Retina (tissue), 1 donor: ENCODE measurements at places on chromosomes 7 and 10.
A peak's percentile ranks its signal among the peaks of the same experiment; 100 is the strongest.

- DNase-seq = no peak
Observed at GRCh38 chr7:71544816-71545215, 412.9 kb downstream of the GALNT17 start.

GRCh38 chr10:75398200-75398691, 3.3 kb downstream of the ZNF503 start:
- DNase-seq = no peak

DNA sequence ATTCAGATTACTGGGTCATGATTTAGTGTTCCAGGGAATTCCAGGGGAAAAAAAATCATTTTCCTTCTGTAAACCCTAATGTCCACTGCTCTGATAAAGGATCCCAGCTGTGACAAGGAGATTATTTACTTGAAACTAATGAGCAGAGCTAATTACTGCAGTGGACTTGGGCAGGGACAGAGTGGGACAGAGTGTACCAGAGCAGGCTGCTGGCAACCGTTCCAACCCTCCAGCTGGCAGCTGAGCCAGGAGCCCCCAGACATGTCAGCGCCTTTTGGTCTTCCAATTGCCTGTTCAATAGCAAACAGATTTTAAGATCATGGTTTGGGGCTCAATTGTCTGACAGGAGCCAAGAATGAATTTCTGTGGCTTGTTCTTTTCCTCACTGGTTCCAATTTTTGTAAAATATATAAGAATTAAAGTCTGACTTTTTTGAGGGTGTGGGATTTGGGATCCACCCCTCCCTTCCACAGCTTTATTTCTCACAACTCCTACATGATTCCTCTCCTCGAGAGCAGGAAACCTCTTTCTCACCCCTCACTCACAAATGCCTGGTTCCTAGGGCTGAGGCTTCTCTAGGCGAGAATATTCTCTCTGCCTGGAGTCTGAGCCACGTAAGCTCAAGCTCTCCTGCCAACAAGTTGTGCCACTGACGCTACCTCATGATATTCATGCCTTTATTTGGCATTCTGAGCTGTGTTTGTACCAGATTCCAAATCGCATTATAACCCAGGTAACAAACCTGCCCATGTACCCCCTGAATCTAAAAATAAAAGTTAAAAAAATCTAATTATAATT, 20.6 kb upstream of the FAM180A start:
- peak; percentile 13 for DNase-seq

DNA sequence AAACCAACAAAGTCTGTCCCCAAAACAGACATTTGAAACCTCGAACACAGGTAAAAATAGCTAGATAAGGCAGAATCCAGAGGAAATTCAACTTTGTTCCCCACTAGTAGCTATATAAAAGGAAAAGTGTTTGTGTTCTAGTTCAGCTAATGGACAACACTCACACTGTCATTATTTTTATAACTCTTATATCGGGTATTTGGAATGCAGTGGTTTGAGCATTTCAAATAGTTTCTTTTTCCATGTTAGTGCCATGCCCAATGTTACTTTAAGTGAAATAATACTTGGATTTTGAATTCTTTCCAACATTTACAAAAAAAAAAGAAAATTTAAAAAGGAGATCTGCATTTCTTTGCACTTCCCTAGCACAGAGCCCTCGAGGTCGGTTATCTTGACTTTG, 213.6 kb downstream of the DOCK4 start:
- no peak for DNase-seq

DNA sequence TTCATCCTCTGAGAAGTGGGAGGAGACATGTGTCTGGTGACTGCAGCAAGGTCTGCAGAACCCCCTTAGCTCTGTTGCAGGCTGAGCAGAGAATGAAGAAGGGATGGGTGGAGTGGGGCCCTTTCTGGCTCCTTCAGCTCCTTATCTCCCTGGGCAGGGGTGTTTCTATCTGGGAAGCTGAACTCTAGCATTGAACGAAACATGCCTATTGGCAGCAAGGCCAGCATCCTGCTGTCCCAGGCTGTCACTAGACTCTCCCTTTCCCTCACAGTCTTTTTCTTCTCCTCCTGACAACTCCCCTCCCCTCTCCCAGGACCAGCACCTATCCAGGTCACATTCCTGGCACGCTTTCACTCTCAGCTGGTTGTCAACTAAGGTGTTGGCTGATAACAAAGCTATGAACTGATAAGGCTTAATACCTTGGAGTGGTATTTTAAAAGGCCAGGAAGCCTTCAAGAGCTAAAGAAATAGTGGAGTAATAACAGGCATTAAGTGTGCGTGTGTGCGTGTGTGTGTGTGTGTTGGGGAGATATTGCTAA, 128.8 kb upstream of the FZD8 start:
- DNase-seq = no peak

DNA sequence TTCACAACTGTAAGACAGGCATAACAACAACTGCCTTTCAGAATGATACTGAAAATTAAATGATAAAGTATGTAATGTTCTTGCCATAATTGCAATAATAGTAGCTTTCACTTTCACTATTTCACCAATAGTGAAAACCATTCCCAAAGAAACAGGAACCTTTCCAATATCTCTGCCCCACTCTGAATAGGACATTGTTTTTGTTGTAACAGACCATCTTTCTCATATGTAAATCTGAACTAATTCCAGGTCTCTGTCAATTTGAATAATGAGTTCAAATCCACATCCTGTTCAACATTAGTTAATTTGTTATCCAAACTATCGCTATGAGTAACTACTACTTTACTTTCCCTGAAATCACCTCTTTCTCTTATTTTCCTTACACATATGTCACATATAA, 148.0 kb downstream of the LRRN3 start:
- no peak for DNase-seq

GRCh38 chr7:103593691-103594090, 147.7 kb upstream of the SLC26A5 start:
- no peak for DNase-seq

DNA sequence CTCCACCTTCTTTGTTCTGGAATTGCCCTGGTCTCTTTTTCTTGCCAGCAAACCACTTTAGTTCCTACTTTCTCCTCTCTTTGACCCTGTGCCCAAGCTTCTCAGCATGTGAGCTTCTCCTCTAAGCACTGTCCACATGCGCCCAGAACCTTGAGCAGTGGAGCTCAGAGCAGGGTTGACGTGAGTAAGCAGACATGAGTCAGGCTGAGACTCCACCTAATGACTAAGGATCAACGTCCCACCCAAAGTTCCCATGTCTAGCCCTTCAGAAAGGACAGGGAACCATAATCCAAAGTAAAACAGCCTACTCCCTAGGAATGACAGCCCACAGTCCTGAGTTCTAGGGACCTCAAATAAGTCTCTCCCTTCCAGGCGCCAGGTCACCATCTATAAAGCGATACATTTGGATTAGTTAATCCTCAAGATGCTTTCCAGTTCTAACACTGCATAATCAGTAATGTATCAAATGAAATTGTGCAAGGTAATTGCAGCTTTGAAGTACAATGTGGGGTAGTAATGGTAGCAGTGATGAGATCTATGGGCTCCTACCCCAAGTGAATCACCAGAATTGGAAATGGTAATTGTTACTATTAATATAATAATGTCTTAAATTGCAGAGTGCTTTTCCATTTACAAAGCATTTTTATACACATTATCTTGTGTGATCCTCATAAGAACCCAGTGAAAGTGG, 44.5 kb downstream of the KCNMA1 start:
- no peak for DNase-seq

- DNase-seq = peak; percentile 71
Observed at GRCh38 chr10:93554760-93555432, 11.6 kb upstream of the FFAR4 start.

GRCh38 chr7:30046127-30046770, 18.0 kb downstream of the PLEKHA8 start:
- no peak for DNase-seq

- DNase-seq = no peak
Observed at GRCh38 chr10:71970331-71970730, 6.1 kb downstream of the CHST3 start.

- DNase-seq = no peak
Observed at GRCh38 chr10:116171505-116171904, 101.5 kb downstream of the GFRA1 start.

GRCh38 chr7:86747698-86748097, 104.0 kb downstream of the GRM3 start:
- DNase-seq = peak; percentile 49

GRCh38 chr10:23079700-23080099, 15.7 kb upstream of the MSRB2 start:
- no peak for DNase-seq

- no peak for DNase-seq
Observed at GRCh38 chr10:7887174-7887816, 69.0 kb downstream of the TAF3 start.

- no peak for DNase-seq
Observed at GRCh38 chr10:132094581-132095234, 29.0 kb downstream of the JAKMIP3 start.

GRCh38 chr10:107206833-107207232, 42.3 kb upstream of the SORCS1 start:
- peak; percentile 44 for DNase-seq

GRCh38 chr7:26284477-26284876, 7.2 kb upstream of the SNX10 start:
- no peak for DNase-seq

- no peak for DNase-seq
Observed at GRCh38 chr10:60914690-60915141, 29.3 kb downstream of the RHOBTB1 start.

DNA sequence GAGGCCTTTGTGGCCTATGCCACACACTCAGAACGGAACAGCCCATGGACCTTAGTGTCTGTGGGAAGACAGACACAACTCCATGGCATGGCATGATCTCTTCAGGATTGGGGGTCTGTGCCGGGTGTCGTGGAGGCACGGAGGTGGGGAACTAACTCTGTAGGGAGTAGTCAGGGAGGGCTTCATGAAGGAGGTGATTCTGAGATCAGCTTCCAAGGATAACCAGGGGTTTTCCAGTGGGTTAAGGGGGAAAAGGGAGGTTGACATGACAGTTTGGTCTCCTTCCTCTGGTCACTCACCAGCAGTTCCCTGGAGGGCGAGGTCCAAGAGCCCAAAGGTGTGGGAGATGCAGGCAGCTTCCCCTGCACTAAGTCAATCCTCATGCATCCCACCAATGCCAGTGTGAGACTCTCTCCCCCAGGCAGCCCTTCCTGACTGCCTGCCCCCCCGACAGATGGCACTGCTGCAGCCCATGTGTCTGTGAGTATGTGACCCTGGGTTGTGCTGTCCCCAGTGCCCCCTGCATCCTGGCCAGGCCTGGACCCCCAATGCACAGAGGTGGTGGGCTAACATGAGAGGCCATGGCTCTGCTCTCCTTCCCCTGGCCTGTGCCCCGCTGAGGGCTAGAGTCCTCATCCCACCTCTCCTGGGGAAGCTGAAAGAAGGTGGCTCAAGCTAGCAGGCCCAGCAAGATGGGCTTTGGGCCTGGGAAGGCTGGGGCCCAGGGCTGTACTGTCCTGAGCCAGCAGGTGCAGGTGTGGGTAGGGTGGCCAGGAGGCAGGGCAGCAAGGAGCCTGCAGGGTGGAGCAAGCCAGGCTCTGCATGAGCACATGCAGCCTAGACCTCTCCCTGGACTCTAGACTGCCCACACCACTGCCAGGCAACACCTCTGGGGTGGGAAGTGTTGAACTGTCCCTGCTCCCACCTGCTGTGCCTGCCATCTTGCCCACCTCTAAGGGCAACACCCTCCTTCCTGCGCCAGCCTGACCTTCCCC, 39.7 kb downstream of the RASGEF1A start:
- DNase-seq = no peak

DNA sequence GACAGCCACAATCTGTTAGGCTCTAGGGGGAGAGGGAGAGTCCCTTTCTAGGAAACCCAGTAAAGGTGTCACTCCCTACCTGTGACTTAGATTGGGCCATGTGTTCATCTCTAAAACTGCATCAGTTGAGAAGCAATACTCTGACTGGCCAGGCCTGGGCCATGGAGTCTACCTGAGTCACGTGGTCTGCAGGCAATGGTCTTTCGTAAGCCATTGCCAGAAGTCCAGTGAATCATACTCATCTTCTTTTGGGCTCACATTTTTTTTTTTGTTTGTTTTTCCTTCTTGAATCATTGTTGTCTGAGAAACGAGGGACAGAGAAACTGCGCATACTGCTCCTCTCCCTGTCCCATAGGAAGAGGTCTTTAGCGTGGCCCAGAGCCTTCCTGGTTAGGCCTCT, 215.6 kb downstream of the CCSER2 start:
- no peak for DNase-seq

DNA sequence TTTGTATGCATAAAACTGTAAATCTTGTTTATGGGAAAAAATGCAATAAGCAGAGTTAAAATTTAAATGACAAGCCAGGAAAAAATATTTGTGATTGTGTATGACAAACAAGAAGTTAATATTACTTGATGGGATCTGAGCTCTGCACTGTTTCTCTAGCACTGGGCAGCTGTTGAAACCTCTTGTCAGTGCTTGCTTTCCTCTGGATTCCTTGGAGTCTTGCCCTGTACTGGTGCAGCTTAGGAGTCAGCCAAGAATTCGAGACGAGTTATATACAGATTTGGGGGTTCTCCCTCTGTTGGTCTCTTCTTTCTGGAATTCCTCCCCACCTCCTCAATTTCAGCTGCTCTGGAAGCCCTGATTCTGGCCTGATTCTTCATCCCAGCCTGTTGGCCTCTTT, 24.3 kb upstream of the OPN4 start:
- no peak for DNase-seq

- DNase-seq = peak; percentile 76
Observed at GRCh38 chr10:96833220-96834001, 1.3 kb downstream of the LCOR start.

DNA sequence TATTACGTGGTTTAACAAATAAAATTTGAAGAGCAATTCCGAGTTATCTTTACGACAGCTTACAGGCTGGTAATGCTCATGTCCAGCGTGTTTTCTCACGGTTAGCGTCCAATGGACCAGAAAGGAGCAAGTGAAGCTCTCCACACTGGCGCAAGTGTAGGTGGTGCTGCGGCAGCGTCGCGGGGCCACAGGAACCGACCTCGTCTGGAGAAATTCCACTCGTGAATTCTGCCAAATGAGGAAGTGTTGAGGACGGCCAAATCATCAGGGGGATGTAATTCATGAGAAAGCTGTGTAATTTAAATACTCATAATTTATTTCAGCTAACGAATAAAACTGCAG, 350 bp upstream of the ZNF37A start:
- DNase-seq = no peak

- DNase-seq = no peak
Observed at GRCh38 chr7:36862771-36863261, 138.5 kb upstream of the AOAH start.

GRCh38 chr7:30080818-30081217, 52.6 kb downstream of the PLEKHA8 start:
- no peak for DNase-seq

DNA sequence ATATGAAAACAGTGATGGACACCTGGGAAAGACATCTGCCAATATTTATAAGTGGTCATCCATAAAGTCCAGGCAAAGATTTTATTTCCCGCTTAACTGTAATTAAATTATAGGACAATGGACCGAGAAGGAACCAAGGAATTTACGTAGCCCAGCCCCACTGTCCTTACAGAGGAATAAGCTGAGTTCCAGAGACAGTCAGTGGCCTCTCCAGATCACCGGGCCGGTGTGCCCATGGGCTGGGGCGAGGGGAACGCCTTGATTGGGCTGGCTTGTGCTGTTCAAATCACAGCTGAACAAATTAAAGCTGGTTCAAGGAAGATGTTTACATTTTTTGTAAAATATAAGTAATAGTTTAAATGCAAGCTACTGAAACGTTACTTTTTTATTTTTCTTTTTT, 40.7 kb downstream of the PFKP start:
- no peak for DNase-seq
